ENCODE measurements at places on chromosomes 2 and 18.

DNA sequence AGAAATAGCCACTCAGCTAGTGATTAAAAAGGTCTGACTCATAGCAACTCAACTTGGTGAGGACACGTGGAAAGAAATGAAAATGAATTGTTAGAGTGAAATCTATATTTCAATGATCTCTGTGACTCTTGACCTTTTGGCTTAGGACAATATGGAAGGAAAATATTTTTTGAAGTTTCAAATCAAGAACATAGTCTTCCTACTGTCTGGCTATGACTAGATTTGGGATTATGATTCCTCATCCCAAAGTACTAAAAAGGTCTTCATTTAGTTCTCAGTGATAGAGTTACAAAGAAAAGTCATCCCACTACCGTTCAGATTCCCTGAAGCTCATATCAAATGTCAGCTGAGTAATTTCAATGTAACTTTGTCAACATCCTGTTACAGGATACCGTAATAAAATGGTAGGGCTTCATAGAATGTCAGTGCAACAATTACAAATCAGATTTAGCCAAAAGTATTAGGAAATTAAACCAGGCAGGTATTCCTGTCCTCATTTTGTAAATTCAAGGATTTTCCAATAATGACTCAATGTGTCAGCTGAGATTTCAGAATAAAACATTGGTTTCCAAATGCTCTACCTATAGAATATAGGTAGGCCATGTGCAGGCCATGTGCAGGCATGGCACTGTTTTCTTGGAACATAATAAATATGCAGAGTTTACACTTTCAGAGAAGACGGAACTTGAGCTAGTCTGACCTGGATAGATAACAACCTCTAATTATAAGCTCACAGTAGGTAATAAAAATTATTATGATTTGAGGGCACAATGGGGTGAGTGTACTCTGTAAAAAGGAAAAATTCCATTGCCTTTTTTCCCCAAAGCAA, 36.0 kb downstream of the ANKRD29 start:
- no peak for DNase-seq

DNA sequence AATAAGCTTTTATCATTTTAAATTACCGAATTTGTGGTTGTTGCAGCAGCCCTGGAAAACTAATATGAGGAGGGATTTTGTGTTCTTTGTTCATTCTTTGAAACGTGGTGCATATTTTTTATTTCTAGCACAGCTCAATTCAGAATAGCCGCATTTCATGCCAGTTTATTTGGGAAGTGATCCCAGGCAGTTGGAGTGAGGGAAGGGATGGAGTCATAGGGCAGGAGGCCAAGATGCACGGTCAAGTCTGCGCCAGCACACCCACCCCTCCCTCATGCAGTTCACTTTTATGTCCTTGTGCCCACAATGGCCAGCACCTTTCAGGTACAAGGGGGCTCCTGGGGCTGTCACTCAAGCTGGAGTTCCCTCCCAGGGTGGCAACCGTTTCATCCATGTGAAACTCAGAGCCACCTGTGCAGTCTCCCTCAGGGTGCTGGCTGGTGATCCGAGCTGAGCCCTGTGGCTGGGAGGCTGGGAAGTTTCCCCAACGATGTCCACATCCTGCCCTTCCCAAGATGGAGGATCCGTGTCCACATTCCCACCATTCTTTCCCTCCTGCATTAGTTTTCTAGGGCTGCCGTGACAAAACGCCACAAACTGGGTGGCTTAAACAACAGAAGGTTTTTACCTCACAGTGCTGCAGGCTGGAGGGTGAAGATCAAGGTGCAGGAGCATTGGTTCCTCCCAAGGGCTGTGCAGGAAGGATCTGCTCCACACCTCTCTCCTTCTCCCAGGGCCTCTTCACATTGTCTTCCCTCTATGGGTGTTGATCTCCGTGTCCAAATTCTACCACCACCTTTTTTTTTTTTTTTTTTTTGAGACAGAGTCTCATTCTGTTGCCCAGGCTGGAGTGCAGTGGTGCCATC, 68.5 kb upstream of the ITGA6 start:
- DNase-seq = no peak

DNA sequence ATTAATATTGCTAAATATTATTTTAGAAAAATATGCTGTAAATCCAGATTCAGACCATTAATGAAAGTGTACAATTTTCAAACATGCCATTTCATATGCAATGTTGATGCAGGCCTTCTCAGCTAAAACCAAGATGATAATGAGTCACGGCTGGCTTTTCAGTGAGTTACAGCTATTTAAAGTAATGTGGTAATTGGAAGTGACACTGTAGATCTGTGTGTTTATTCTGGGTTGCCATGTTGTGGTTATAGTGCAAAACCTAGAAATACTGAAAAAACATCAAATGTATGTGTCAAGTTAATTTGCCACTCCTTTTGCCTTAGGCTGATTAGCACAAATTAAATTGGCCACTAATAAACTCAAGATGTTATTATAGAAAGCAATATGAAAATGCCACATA, 506.6 kb downstream of the ERBB4 start:
- no peak for DNase-seq

- no peak for DNase-seq
Measured at GRCh38 chr2:365367-366275, 77.7 kb upstream of the ALKAL2 start.

DNA sequence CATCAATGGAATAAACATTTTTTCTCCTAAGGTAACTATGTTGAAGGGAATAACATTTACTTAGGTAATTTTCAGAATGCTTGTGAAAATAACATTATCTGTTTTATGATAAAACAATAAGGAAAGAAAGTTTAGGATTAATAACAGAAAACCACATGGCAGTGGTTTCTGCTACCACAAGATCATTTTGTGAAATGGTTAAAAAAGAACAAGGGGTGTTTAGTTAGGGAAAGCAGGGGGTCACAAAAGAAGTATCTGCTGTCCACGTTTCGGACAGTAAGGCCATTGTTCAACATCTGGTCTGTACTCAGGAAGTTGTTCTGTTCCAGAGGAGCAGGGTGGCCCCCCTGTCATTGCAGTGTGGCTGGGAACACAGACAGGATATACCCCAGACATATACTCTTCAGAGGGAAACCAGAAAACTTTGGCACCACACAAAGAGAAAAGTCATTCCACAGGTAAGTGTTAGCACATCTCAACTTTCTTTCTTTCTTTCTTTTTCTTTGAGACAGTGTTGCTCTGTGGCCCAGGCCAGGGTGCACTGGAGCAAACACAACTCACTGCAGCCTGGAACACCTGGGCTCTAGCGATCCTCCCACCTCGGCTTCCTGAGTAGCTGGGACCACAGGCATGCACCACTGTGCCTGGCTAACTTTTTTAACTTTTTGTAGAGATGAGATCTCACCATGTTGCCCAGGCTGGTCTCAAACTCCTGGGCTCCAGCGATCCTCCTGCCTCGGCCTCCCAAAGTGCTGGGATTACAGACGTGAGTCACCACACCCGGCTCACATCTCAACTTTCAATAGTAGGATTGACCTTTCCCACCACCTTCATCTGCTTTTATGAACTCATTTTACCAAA, 14.8 kb upstream of the ARL5A start:
- no peak for DNase-seq

- no peak for DNase-seq
Measured at GRCh38 chr2:174794851-174795374, 30.6 kb upstream of the CHRNA1 start.

GRCh38 chr2:27730980-27731691, 40.4 kb upstream of the MRPL33 start:
- DNase-seq = no peak

- DNase-seq = no peak
Measured at GRCh38 chr18:68893354-68893753, 95.5 kb downstream of the CCDC102B start.

DNA sequence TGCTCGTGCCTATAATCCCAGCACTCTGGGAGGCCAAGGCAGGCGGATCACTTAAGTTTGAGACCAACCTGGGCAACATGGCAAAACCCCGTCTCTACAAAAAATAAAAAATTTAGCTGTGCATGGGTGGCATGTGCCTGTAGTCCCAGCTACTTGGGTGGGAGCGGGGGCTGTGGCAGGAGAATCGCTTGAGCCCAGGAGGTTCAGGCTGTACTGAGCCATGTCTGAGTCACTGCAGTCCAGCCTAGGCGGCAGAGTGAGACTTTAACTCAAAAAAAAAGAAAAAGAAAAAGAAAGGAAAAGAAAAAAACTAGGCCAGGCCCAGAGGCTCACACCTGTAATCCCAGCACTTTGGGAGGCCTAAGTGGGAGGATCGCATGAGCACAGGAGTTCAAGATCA, 30.8 kb downstream of the TWSG1 start:
- DNase-seq = no peak

- DNase-seq = peak; percentile 29
Measured at GRCh38 chr18:54222922-54223567, 1.4 kb downstream of the MBD2 start.

GRCh38 chr2:239275044-239275685, 125.7 kb downstream of the HDAC4 start:
- peak; percentile 84 for DNase-seq

DNA sequence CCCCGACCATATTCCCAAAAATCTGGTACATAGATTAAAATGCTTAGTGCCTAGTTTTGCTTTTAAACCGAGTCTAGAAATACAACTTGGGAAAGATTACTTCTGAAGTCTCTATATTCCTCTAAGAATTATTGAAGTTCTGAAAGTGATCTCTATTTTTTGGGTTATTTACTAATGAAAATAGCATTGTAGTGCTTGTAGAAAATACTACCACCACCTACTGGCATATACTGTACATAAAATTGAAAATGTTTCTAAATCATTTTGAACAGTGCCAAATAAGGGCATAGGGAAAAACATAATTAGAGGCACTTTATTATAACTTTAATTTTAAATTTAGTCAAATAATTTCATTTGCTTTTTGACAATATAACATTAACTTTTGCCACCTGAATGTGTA, 1399.6 kb upstream of the ZEB2 start:
- no peak for DNase-seq

- peak; percentile 14 for DNase-seq
Measured at GRCh38 chr2:62208758-62209114, 12.8 kb downstream of the B3GNT2 start.

DNA sequence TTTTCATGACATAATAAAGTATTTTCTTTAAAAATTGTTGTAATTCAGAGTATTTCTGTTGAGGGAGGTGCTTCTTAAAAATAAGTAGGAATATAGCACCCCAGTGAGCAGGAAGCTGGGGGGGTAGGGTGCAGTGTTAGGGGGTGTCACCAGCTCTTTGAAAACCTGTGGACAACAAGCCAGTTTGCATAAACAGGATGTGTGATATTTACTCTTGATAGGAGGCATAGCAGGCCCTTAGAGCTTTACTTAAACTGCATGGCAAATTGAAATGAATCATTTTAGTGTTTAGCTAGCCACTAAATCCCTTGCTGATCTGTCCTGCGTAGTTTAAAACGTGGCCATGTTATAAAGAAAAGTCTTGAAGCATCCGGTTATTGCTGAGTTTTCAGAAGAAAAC, 8.4 kb downstream of the TGIF1 start:
- no peak for DNase-seq

DNA sequence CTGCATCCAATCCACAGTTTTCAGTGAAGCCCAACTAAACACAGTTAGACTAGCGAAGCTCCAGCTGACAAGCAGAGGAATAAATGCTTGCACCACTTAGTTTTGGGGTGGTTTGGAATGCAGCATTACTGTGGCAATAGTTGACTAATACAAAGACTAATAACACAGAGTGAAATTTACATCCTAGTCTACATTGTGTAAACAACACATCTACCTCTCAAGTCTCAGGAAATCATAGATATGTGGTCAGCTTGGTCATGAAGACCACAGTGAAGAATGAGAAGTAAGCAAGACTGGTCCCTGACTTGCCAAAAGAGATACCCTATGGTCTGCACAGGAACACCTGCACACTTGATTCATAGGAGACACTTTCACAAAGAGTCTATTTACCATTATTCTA, 155.1 kb upstream of the TANK start:
- no peak for DNase-seq

DNA sequence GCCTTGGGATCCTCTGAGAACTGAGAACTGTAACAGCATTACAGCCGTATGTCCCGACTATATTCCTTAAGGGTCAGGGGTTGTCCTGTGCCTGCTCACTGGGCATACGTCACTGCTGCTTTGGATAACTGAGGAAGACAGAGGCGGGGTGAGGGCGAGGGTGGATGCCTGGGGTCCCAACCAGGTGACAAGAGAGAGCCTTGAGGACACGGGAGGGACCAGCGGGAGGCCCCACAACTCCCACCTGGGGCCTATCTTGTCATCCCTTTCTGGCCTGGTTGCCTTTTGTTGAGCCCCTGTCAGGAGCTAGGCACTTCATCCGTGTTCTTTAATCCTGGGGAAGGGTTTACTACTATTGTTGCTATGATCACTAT, 28.8 kb downstream of the INPP5D start:
- DNase-seq = no peak

- DNase-seq = no peak
Measured at GRCh38 chr2:230913406-230914143, 11.5 kb downstream of the GPR55 start.

GRCh38 chr2:145410086-145410485, 890.2 kb upstream of the ZEB2 start:
- no peak for DNase-seq

DNA sequence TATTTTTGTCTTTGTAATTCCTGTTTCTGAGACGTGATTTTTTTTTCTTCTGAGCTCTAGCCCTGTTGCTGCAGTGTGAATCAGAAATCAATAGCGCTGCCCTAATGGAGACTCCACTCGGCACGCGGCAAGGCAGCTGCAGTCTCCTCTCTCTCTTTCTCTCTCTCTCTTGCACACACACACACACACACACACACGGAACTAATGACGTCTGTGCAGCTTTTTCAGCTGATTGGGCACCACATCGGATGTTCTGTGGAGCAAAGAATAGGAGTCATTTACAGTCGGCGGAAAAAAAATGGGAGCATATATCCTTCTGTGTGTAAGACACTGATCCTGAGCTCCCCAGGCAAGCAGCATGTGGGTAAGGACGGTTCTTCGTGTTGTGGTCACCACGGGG, 2.0 kb upstream of the MYT1L start:
- no peak for DNase-seq

GRCh38 chr18:46659484-46659883, 2.5 kb upstream of the LOXHD1 start:
- DNase-seq = no peak

DNA sequence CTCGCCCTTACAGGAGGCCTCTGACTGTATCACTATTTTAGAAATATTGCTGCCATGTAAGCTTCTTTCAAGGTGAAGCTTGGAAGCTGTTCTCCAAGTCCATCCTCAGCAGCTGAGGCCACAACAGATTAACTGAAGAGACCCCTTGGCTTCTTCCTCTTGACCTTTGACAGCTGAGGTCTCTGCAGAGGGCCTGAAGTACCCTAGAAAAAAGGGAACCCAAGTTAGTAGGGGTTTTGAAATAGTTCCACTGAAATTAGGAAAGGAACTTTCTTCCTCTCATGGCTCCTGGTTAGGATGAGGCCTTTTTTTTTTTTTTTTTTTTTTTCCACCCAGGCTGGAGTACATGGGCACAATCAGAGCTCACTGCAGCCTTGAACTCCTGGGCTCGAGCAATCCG, 15.5 kb upstream of the IHH start:
- DNase-seq = no peak

- no peak for DNase-seq
Measured at GRCh38 chr2:113156278-113157117, 17.3 kb upstream of the PSD4 start.

Data from stimulated activated naive CD4-positive, alpha-beta T cell treated with Interleukin-2 at 50 U/mL for 16 hours (primary cell).